Neural progenitor cell (in vitro differentiated cells): ENCODE measurements at places on chromosomes 5 and 9. TPM values are rescaled to one million over a fixed set of nuclear protein-coding genes. Genes with fewer than 3 reads are reported as not detected.

The PCDHGB7 gene
- total RNA-seq = 21.1 and 23.9 TPM in 2 replicates

The KYAT1 gene
- 21.7 and 29.1 TPM in 2 replicates for total RNA-seq

The CDC26 gene
- 45.6 and 94.4 TPM in 2 replicates for total RNA-seq

The TMEM232 gene
- 2.0 and 5.2 TPM in 2 replicates for total RNA-seq

The ANGPTL2 gene
- total RNA-seq = 7.6 and 9.4 TPM in 2 replicates

The TAF11L10 gene
- total RNA-seq = not detected in 2 replicates

DNA sequence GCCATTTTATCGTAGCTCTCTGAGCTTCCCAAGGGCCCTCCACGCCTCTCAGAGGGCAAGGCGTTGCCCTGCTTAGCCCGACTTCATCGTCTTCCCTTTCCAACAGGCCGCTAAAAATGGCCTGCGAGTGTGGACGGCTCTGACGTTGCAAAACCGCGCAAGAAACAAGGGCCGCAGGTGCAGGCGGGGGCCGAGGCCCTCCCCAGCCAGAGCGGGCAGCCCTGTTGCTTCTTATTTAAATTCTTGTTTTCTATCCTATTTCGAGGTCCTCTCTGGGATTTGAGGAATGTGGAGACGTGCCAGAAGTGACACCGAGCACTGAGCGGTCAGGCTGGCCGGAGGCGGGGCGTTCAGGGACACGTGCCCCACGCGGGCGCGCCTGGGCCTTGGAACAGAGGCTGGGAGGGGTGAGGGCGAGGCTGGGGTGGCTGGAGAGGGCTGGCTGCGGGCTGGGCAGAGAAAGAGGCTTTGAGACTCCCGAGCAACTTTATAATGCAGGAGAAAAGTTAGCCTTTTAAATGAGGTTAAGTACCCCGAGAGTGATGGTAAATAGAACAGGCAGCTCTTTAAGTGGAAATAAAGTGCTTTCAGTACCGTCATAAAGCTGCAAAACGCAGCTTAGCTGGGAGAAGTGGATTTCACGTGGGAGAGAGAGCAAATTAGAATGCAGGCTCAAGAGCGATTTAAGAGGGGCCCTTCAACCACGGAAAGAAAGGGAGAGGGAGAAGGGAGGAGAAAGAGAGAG lies 243.6 kb downstream of the AUH start:
- peaks cover 11% of the 10 kb centered on the region for H3K4me1 ChIP-seq
- no peaks in the 10 kb centered on the region for H3K27me3 ChIP-seq
- no peak overlapping the region for H3K27ac ChIP-seq
- DNase-seq = peak; percentile 48
- no peaks in the 10 kb centered on the region for H3K36me3 ChIP-seq

- DNase-seq = no peak
- no peaks in the 10 kb centered on the region for H3K4me1 ChIP-seq
- no peak overlapping the region for H3K27ac ChIP-seq
- H3K27me3 ChIP-seq = no peaks in the 10 kb centered on the region
- H3K4me3 ChIP-seq = no peak overlapping the region
- H3K36me3 ChIP-seq = no peaks in the 10 kb centered on the region
Observed at GRCh38 chr9:27787891-27788290, 214.6 kb upstream of the C9orf72 start.

GRCh38 chr9:131727184-131727759 lies 12.6 kb downstream of the RAPGEF1 start:
- no peak overlapping the region for H3K27ac ChIP-seq
- H3K4me1 ChIP-seq = peaks cover 12% of the 10 kb centered on the region
- no peak overlapping the region for H3K4me3 ChIP-seq
- DNase-seq = no peak

- H3K4me3 ChIP-seq = peak overlapping the region; percentile 80
- peak; percentile 53 for DNase-seq
- H3K27ac ChIP-seq = no peak overlapping the region
- H3K4me1 ChIP-seq = peaks cover 24% of the 10 kb centered on the region
Observed at GRCh38 chr9:101029315-101030085, 973 bp downstream of the PLPPR1 start.

- H3K36me3 ChIP-seq = no peaks in the 10 kb centered on the region
- peak; percentile 42 for DNase-seq
- H3K27me3 ChIP-seq = no peaks in the 10 kb centered on the region
- H3K27ac ChIP-seq = no peak overlapping the region
- H3K4me3 ChIP-seq = no peak overlapping the region
Observed at GRCh38 chr5:980966-981365, 27.6 kb upstream of the NKD2 start.

- H3K27me3 ChIP-seq = no peaks in the 10 kb centered on the region
- DNase-seq = peak; percentile 27
- H3K27ac ChIP-seq = no peak overlapping the region
- H3K4me1 ChIP-seq = peaks cover 22% of the 10 kb centered on the region
- H3K4me3 ChIP-seq = no peak overlapping the region
- H3K36me3 ChIP-seq = no peaks in the 10 kb centered on the region
Observed at GRCh38 chr5:39420482-39421145, 4.2 kb downstream of the DAB2 start.

DNA sequence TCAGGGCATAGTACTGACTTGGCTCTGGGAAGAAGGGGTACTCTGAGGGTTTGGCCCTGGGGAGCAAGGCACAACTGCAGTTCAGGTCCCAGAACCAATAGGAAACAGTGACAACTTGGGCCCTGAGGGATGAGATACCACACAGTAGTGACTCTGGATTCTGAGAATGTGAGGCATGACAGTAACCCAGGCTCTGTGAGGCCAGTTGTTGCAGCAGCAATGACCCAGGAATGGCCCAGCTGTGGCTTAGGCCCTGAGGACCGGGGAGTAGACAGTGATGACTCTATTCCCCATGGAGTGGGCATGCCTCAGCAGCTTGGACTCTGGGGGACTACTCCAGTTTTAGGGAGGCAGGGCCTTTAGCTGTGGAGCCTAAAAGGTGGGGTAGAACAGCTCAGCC lies 21.5 kb upstream of the NFIL3 start:
- peaks cover 8% of the 10 kb centered on the region for H3K4me1 ChIP-seq
- no peak for DNase-seq
- H3K4me3 ChIP-seq = no peak overlapping the region
- no peak overlapping the region for H3K27ac ChIP-seq

- H3K4me3 ChIP-seq = no peak overlapping the region
- no peaks in the 10 kb centered on the region for H3K36me3 ChIP-seq
- no peak overlapping the region for H3K27ac ChIP-seq
- H3K4me1 ChIP-seq = peaks cover 41% of the 10 kb centered on the region
- peak; percentile 81 for DNase-seq
- H3K27me3 ChIP-seq = no peaks in the 10 kb centered on the region
Observed at GRCh38 chr5:72063219-72063819, 44.0 kb upstream of the MAP1B start.

DNA sequence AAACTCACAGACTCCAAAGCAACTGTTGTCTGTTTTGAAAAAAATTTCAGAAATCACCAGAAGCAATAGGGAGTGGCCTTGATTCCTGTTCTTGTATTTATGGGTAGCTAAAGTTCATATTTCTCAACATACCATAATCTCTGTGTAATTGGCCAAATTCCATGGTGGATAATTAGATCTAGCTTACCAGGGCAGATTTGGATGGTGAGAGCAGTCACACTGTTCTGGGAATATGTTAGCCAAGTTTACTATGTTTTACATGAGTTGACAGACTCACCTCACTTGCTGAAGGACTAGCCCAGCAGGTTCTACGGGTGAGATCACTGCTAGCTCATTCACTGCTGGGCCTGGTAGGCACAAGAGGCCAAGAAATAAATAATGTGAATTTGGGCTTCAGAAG lies 32.7 kb upstream of the CDKN2B start:
- DNase-seq = no peak
- H3K27me3 ChIP-seq = no peaks in the 10 kb centered on the region
- no peaks in the 10 kb centered on the region for H3K36me3 ChIP-seq
- H3K4me3 ChIP-seq = no peak overlapping the region
- H3K27ac ChIP-seq = no peak overlapping the region
- no peaks in the 10 kb centered on the region for H3K4me1 ChIP-seq

- H3K27me3 ChIP-seq = no peaks in the 10 kb centered on the region
- no peak overlapping the region for H3K27ac ChIP-seq
- no peak overlapping the region for H3K4me3 ChIP-seq
- peak; percentile 50 for DNase-seq
- no peaks in the 10 kb centered on the region for H3K4me1 ChIP-seq
- H3K36me3 ChIP-seq = peaks cover 8% of the 10 kb centered on the region
Observed at GRCh38 chr5:126544087-126544740, 50.8 kb downstream of the ALDH7A1 start.

DNA sequence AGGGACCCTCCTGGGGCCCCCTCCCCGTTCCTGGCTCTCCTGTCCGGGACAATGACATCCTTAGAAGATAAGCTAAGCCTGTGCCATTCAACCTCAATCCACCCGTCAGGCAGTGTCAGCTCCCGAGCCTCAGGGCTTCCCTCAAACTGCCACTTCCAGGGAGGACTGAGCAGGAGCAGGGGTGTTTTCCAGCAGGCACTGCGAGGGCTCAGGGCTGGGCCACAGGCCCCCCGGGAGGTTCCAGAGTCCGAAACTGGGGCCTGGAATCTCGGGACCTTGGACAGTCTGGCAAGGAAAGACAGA lies 26.2 kb downstream of the LHX3 start:
- peak; percentile 61 for DNase-seq
- no peak overlapping the region for H3K4me3 ChIP-seq
- no peak overlapping the region for H3K27ac ChIP-seq
- H3K27me3 ChIP-seq = no peaks in the 10 kb centered on the region
- no peaks in the 10 kb centered on the region for H3K36me3 ChIP-seq

GRCh38 chr5:57692582-57693487 lies 210.2 kb upstream of the ACTBL2 start:
- H3K4me1 ChIP-seq = peaks cover 26% of the 10 kb centered on the region
- no peak overlapping the region for H3K27ac ChIP-seq
- peak; percentile 22 for DNase-seq
- no peak overlapping the region for H3K4me3 ChIP-seq
- H3K27me3 ChIP-seq = no peaks in the 10 kb centered on the region
- H3K36me3 ChIP-seq = no peaks in the 10 kb centered on the region

DNA sequence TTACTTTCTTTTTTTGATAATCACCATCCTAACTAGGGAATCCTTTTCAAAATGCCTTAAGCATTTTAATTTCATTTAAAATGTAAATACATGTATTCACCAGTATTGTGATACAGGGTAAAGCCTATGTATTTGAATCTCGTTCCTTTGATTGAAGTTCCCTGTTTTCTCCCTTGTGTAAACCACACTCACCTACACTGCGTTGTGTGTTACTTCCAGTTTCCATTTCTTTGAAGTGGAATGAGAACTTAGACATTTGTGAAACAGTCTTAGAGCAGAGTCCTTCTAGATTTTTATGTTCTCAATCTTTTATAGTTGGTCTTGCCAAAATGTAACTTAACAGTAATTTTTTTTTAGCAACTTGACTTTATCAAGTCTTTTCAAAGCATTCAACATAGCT lies 101.4 kb downstream of the ZNF462 start:
- DNase-seq = no peak
- peaks cover 23% of the 10 kb centered on the region for H3K4me1 ChIP-seq
- H3K36me3 ChIP-seq = no peaks in the 10 kb centered on the region
- no peak overlapping the region for H3K4me3 ChIP-seq
- no peaks in the 10 kb centered on the region for H3K27me3 ChIP-seq

DNA sequence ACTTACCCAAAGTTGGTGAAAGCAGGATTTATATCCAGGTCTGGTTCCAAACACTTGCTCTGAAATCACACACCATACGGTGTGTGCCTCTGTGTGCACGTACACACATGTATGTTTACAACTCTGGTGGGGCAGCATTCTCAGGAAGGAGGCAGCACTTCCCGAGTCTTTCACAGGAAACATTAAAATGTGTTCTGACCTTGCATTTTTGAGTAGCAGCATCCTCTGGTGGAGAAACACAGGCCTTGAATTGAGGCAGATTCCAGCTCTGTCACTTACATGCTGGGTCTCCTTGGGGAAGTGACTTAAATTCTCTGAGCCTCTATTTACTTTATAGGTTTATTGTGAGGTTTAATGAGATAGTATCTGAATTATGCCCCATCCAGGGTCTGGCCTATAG lies 126.4 kb downstream of the RGS3 start:
- no peak overlapping the region for H3K4me3 ChIP-seq
- no peak overlapping the region for H3K27ac ChIP-seq
- DNase-seq = no peak
- H3K27me3 ChIP-seq = no peaks in the 10 kb centered on the region
- H3K4me1 ChIP-seq = peaks cover 21% of the 10 kb centered on the region

DNA sequence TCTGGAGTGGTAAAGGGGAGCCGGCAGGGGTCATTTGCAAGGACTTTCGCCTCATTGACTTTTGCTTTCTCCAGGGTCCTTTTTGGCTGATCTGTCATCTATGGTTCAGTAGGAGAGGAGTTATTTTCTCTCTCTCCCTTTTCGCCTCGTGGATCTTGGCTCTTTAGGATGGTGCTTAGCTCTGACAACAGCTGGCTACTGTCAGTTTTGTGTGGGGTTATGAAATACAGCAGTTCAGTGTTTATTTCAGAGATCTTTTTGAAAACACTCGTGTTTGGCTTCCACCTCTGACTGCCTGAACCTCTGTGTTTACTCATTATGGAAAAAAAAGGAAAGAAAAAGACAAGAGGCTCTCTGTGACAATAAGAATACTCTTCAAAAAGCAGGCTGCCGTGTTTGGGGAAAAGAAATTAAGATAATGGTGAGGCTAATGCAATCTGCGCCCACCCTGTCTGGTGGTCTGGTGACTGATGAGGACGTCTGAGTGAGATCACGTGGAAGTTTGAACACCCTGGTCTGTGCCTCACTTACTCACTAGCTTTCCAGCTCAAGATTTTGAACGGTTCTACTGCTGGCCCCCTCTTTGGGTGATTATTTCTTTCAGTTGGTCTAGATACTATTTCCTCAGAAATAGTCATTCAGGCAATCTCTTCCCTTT lies 567.7 kb downstream of the CAAP1 start:
- H3K27ac ChIP-seq = no peak overlapping the region
- no peaks in the 10 kb centered on the region for H3K27me3 ChIP-seq
- H3K4me3 ChIP-seq = no peak overlapping the region
- no peaks in the 10 kb centered on the region for H3K36me3 ChIP-seq
- DNase-seq = no peak

DNA sequence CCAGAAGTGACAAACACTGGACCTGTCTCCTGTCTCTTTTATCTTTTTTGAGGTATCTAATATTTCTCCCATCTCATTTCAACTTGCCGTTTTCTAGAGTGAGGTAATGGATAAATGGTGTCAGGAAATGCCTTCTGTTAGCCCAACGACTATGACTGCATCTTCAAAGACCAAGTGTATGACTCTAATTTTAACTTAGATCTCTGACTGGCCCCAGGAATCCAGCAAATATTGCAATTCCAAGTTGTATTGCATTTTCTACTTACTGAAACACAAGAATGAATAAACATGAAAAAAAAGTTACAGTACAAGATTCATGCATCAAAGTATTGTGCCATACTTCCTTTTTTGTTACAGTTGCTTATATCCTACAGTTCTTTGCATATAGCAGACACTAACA lies 26.3 kb downstream of the SLC28A3 start:
- H3K27me3 ChIP-seq = no peaks in the 10 kb centered on the region
- no peak for DNase-seq
- H3K4me3 ChIP-seq = no peak overlapping the region
- H3K36me3 ChIP-seq = no peaks in the 10 kb centered on the region
- no peaks in the 10 kb centered on the region for H3K4me1 ChIP-seq

DNA sequence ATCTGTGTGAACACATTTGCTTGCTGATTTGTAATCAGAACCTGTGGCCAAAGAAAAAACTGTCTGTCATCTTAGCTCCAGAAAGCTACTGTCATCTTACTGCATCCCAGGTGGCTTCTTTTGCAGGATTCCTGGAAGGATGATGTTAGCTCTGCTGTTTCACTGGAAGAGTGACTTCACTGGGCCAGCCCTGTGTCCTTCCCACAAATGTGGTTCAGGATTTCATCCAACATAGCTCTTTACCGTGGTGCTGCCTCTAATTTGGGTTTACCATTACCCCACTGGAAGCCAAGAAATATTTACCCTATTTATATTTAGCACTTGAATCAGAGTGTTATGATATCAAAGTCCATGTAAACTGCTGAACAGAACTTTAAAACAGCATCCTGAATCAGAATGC lies 501.0 kb downstream of the GADD45G start:
- no peak overlapping the region for H3K27ac ChIP-seq
- H3K4me1 ChIP-seq = no peaks in the 10 kb centered on the region
- no peak for DNase-seq
- no peaks in the 10 kb centered on the region for H3K36me3 ChIP-seq
- no peak overlapping the region for H3K4me3 ChIP-seq
- H3K27me3 ChIP-seq = no peaks in the 10 kb centered on the region
